ENCODE measurements at places on chromosomes 2 and 18.

DNA sequence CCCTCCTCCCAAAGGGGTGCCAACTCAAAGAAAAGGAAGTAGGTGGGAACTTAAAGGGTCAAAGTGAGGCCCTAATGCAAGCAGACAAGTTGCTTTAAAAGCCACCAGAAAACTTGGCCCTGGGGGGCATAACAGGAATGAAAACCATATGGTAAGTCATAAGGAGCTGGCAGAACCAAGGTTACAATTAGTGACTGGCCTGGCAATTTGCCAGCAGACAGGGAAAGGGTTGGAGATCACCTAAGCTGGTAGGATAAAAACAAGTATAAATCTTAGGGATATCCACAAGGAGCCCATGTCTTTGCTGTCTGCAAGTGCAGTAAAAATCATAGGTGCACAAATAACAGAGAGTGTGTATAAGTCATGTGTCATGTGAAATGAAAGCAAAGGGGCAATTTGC is 256.7 kb upstream of the LRRTM4 start:
- DNase-seq: no peak

DNA sequence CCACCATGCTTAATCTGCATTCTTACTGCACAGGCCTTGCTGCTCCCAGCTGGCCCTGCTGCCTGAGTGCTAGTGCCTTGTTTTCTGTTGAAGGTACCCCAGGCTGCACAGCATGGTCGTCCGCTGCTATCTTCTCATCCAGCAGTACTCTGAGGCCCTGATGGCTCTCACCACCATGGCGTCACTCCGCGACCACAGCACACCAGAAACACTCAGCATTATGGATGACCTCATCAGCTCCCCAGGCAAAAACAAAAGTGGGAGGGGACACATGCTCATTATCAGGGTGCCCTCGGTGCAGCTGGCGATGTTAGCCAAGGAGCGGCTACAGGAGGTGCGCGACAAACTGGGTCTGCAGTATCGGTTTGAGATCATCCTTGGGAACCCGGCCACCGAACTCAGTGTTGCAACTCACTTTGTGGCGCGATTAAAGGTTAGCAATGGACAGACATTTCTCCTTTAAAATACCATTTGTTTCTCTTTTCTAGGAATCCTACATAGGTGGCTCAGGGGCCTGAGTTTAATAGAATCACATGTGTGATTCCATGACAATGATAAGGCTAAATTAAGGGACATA is 110.5 kb downstream of the ESCO1 start:
- DNase-seq: no peak

DNA sequence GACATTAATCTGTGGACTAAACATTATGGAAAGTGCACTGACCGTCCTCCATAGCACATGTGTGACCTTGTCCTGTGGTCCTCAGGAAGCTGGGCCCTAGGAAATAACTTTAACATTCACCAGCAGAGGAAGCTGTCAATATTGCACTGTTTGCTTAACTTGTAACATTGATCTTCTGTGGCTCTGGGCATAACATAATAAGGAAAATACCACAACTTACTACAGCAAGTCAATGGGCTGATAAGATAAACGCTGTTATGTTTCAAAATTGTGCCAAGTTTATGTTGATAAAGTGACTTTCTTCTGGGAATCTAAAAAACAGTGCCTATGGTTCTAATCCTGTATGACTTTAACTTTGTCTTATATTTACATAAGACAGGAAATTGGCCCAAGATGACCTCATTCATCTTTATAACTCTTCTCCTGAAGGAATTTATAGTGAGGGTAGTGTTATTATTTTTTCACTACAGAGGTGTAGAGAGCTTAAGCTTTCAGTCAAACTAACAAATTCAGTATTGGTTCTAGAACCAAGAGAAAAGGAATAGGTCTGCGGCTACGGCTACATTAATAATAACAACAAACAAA is 113.7 kb upstream of the MAP4K3 start:
- no peak for DNase-seq

- DNase-seq: no peak
These were observed 33.6 kb downstream of the FARP2 start for GRCh38 chr2:241389697-241390096.

GRCh38 chr18:3540805-3541548 is 91.0 kb downstream of the TGIF1 start:
- DNase-seq: no peak

- DNase-seq: no peak
These were observed 83.2 kb downstream of the GYPC start for GRCh38 chr2:126739141-126739540.

GRCh38 chr2:18169893-18170175 is 291.4 kb downstream of the KCNS3 start:
- DNase-seq: no peak

Measured in stimulated activated CD4-positive, alpha-beta T cell treated with anti-CD3 and anti-CD28 coated beads, TNF-alpha, amount 100 ng/mL, for 1 hour (primary cell).